ENCODE measurements at places on chromosomes 12 and 14.

GRCh38 chr14:66369157-66369697 is 116.9 kb upstream of the CCDC196 start:
- DNase-seq: no peak

DNA sequence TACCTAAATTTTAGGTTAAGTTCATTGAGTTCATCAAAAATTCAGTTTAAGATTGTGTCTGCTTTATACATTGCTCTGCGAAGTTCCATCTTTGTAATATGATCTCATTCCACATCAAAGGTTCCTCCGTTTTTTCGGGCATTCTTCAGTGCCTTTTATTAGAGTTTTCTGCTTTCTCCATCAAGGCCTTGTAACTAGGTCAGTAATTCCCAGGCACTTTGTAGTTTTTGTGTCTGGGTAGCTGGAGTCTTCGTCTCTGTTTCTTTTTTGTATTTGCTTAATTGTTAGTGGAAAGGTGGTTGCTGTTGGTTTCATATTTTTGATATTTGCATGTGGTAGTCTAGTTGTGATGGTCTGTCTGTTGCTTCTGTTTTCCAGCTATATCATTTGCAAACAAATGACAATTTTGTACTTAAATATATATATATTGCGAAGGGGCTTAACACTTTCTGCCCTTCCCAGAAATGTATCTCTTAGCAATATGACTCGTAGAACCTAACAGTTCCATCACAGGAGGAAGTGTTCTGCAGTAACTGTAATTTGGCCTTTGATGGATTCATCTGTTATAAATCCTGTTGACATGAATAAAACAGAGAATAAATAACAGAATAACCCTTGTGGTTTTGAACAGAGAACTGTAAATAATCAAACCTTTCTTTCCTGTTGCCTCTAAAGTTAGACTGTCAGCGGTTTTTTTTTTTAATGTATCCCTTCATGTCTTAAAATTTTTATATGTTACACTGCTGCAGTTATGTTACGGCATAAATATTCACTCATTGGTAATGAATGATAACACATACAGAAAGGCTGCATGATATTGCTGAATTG is 88.4 kb upstream of the DYNC1H1 start:
- DNase-seq: no peak

GRCh38 chr12:11508699-11509098 is 113.3 kb upstream of the PRB2 start:
- DNase-seq: no peak

DNA sequence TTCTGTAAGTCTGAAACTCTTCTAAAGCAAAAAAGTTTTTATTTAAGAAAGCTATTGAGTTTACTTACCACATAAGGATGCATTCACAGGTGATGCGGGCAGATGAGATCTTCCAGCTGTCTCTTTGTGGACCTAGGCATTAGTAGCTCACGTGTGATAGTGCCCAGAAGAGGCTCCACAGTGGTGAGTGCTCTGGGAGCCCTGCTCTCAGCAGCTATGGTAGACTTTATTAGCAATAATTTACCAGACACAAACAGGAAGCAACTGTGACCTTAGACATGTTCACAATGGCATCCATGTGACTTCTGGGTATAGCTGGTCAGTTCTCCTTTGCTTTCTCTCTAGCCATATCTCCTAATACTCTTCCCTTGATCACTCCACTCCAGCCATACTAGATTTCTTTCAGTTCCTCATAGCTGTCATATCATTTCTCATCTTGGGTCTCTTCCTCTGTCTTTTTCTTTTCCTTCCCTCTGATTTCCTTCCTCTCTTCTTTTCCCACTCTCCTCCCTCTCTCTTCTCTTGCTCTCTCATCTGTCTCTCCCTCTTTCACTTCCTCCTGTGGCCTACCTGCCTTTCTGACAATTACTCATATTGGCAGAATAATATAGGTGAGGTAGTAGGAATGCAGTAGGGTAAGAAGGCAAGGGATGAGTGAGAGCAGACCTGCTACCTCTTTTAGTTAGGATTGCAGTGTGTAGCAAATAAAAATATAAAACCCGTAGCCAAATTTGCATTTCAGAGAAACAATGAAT is 75.2 kb upstream of the SCAF11 start:
- no peak for DNase-seq

Data from activated effector memory CD4-positive, alpha-beta T cell treated with Interleukin-2 at 50 U/mL for 16 hours (primary cell).